ENCODE measurements at places on chromosomes 5 and 9.

DNA sequence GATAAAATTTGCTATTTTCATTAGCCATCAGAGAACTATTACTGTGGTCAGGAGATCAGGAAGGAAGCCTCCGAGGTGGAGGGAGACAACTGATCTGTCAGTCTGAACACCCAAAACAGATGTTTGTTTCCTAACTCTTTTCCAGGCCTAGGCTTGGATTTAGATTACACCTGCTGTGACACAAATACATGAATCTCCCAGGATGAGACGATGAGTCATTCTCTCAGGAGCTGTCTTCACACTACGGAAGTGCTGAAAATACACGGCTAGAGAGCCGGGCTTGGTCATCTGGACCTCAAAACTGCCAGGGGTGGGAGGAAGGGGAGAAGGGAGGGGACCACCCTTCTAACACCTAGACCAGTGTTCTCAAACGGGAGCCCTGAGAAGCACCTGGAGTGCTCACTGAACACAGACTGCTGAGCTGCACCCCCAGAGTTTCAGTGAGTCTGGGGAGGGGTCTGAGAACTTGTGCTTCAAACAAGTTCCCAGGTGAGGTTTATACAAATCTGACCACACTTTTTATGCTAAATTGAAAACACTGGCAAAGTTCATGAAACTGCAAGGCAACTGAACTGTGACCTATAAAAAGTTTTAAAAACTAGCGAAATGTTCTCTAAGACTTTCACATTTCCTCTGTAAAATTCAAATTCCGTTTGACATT is 80.3 kb upstream of the EQTN start:
- DNase-seq = peak; percentile 72

GRCh38 chr5:34415559-34416198 is 240.4 kb upstream of the RAI14 start:
- no peak for DNase-seq

DNA sequence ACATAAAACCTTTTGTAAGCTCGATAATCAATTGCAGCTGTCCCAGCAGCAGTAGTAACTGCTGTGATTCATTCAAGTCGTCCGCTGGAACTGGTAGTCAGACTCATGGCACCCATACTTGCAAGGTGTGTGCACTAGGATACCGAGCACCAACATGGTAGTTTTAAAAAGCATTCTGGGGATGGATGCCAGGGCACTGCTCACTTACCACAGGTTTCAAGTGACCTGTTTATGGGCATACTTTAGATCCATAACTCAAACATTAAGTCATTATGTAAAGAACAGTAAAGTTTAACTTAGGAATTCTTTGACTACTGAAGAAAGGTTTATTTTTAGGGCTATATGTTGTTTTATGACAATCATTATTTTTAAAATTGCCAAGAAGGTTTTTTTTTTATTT is 2277.6 kb downstream of the MAT2B start:
- DNase-seq = no peak

GRCh38 chr5:150155258-150156026 is at the start of gene PDGFRB:
Gene PDGFRB (minus strand): TSS chr5:150155845. CDS start chr5:150137047, 18,798 bp downstream.
- DNase-seq = peak; percentile 90

DNA sequence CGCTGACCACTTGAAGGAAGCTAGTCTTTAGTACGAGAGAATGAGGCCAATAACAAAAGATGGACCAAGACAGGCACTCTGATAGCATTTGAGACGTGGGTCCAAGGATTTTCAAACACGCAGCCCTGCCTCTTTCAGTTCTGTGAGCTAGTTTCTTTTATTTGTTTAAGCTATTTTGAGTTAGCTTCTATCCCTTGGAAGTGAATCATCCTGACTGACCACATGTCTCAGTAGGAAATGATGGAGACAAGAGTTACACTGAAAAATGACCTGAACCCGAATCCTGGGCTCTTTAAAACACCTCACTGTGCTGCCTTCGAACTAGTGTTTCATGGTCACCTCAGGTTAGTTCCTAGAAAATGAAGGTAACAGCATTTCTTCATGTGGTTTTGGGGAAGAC is 9.9 kb downstream of the TEK start:
- DNase-seq = no peak
